ENCODE measurements at places on chromosomes 6 and 20.

DNA sequence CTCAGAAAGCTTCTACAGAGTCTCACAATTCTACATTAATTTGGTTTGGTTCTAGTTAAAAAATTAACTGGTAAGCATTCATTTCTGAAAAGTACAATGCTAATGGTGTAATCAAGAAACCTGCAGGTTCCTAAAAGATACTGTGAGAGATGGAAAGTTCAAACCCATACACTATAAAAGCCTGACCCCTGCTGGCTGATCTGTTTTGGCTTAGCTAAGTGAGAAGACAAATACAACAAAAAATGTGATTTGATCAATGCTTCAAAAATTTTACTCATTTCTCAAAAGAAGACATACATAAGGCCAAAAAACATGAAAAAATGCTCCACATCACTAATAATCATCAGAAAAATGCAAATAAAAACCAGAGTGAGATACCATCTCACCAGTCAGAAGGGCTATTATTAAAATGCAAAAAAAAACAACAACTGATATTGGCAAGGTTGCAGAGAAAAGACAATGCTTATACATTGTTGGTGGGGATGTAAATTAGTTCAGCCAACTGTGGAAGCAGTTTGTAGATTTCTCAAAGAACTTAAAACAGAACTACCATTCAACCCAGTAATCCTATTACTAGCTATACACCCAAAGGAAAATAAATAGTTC, 102.8 kb downstream of the MOXD1 start:
- DNase-seq = peak; percentile 62

DNA sequence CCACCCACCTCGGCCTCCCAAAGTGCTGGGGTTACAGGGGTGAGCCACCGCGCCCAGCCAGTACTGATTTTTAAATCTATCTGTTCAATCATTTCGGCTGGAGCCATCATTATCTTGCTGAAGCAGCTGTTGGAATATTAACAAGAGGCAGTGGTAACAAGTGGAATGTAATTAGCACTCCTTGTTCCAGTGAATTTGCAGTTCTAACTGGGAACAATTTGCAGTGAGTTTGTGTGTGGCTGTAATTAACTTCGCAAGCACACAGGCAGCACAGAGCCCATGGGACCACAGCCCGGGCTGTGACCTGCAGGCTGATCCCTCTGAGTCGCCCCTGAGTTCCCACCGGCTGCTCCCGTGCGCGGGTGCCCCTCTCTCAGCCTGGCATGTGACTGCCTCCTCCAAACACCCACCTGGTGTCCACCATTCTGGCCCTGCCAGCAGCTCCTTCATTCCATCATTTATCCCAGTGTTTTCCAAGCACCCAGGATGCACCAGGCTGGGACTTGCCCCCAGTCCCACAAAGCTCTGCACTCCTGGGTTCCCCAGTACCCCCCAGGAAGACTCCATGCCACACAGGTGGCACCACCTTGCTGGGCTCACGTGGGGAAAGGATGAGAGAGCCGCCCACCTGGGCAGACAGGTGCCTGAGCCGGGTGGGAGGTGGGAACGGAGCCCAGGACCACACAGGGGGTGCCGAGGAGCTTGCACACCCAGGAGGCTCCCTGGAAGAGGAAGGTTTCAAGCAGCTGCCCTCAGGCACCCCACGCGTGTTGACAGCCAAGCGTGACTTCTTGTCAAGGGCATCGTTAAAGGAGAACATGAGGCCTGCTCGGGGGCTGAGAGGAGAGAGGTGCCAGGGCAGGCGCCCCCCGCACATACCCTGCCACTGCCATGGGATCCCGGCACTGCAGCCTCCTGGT, 75.2 kb downstream of the YTHDF1 start:
- DNase-seq = no peak

GRCh38 chr6:40968620-40969164, 70.3 kb downstream of the UNC5CL start:
- no peak for DNase-seq

DNA sequence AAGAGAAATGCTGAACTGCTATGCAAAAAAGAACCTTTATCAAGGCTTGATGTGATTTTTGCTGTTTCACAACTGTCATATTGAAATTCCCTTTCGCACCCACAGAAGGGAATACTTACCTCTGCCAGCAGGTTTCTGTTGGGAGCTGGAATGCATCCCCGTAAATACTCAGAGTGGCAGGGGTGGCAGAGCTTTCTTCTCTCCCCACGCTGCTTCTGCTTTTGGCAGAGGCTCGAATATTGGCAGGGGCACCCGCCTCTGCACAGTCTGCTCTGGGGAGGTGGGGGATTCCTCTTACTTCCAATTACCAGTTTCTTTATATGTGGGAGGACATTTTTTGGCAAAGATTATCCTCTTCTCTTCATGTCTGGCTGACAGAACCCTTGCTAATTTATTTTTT, 28.4 kb downstream of the TMEM200A start:
- DNase-seq = no peak

DNA sequence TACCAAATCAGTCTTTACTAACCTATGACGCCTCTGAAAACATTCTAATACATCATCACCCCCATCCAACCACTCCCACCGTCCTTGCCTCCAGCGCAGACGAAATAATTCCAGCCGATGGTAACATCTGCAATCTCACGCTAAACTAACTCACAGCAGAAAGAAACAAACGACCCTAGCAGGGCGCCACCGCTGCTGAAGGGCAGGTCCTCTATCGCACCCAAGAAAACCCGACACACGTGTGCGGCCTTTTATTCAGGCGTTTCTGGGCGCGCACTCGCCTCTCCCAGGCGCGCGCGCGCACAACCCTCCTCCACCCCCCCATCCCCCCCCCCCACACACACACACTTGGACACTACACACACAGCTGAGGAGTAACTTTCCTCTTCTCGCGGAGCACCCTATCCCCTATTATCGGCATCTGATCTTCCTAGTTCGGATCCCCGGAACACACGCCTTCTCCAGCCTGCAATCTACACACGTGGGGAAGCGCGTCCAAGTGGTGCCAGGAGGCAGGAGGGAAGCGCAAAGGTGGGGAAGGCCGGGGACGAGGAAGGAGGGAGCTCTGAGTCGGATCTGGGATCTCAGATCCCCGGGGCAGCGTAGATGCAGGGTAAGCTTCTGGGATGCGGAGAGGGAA, 1.4 kb downstream of the GFOD1 start:
- peak; percentile 38 for DNase-seq

GRCh38 chr6:139291813-139292619, at the start of gene TXLNB:
Gene TXLNB, minus strand, starts transcription at chr6:139291998. Its CDS starts 3,099 bp downstream, at chr6:139288899.
- DNase-seq = peak; percentile 65

DNA sequence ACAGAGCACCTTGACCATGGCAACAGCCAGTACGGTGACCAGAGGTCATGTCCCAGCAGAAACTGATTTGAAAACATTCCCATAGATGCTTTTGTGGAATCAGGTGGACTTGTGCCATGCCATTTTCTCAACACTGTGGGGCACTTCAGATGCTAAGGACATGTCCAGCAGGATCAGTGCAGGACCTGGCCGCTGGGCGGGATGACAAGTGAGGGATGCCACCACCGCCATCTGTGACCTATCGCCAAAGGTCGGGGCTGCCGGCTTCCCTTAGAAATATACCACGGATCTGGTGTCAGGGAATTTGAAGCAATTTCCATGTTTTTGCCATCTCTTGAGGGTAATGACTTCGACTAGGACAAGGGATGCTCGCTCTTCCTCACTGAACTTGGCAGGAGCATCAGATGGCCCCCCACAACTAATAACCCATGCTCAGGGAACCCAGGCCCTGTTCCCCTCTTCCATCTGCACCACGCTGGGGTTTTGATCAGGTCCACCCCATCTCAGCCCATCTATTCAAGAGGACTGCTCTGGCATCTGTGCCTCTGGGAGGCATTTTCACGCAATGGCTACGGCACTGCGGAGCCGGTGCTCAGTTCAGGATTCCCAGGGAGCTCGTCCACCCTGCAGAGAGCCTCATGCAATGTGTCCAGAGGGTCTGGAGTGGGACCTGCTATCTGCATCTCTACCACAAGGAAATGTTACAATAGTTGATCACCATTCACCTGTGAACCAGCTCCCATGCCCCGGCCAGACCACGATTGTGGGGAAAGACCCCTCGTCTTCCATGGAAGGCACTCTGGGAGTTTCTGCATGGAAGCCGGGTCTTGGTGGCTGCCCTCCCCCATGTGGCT, 302.6 kb downstream of the TAF4 start:
- DNase-seq = no peak

DNA sequence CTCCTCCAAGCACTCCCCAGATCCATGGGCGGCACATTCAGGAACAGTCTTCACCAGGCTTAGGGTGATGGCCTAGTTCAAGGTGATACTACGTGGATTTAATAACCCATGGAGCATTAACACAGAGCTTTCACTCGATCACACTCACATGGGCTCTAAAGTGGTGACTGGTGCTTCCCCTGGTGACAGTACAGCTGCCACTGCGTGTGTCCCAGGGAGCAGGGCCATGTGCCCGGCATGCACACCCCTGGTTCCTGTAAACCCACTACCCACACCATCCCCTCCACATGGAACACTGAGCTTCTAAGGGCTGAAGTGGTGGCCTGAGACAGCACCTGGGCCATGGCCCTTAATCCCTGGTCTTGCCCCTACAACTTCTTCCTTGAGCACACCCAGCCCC, 27.8 kb upstream of the APMAP start:
- no peak for DNase-seq

GRCh38 chr6:21902628-21903169, 309.1 kb downstream of the SOX4 start:
- DNase-seq = no peak

- DNase-seq = no peak
Measured at GRCh38 chr6:144017166-144018094, 9.4 kb upstream of the PLAGL1 start.

- peak; percentile 73 for DNase-seq
Measured at GRCh38 chr20:14913896-14914620, 576.6 kb upstream of the FLRT3 start.

DNA sequence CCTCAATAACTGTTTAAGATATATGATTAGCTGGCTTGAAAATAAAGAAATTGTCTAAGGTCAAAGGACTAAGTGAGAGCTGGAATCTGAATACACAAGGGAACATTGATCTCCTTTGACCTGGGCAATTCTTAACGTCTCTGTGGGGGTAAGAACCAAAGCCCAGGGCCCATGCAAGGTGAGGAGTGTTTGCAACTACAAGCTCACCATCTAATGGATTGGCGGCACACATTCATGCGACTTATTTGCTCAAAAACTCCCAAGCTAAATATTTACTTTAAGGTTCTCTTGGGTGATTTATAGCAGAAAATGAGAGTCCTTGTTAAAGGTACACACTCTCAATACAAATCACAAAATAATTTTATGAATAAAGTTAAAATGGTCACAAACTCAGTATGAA, 392.0 kb upstream of the FLRT3 start:
- no peak for DNase-seq

- no peak for DNase-seq
Measured at GRCh38 chr6:158879180-158879579, 60.0 kb upstream of the EZR start.

GRCh38 chr6:70423189-70424134, 10.2 kb downstream of the FAM135A start:
- no peak for DNase-seq

DNA sequence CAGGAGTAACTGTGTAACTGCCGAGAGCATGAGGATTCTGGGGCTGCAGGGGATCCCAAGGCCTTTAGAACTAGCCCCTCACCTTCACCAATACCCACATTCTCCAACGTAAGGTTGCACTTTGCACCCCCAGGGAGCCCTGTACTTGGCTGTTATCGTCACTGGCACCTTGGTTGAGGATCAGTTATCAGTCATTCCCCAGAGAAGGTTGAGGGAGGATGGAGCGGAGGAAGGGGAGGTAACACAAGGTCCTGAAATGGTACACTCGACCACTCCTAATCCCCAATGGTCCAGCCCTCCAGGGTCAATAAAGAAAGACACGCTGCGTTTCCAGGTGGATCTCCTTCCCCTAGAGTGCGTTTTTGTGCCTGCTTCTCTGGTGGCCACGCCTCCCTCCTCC, 1.1 kb upstream of the SPDEF start:
- no peak for DNase-seq

GRCh38 chr20:49276161-49276960, 1.5 kb downstream of the ZNFX1 start:
- DNase-seq = peak; percentile 80

GRCh38 chr20:11248011-11248409, 574.2 kb upstream of the JAG1 start:
- DNase-seq = no peak

DNA sequence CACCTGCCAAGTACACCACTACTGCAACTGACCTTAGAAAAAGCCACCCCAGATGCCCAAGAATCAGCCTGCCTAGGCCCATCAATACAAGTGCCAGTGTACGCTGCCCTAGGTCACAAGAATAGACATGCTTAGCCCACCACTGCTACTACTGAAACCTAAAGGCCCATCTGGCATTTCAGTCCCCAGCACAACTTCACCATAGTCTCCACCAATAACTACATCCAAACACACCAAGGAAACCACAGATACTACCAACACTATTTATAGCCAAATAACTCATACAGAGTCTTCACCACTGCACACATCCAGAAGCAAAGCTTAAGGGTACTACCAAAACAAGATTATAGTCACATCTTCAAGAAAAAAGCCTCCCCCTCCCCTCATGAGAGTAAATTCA, 28.2 kb downstream of the TREML4 start:
- DNase-seq = no peak

DNA sequence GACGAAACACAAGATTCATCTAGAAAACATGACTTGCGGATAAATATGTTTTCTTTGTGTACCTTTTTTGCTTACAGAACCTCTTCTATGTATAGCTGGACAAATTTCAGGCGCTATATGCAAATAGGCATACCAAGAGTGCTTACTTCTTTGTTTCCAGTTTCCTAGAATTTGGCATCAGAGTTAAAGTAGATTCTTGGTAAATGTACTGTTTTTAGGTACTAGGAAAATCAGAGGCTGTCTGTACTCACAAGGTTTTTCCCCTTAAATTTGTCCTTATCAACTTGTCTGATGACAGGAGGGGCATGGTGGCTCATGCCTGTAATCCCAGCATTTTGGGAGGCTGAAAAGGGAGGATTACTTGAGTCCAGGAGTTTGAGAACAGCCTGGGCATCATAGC, 124.9 kb upstream of the TMEM170B start:
- no peak for DNase-seq

DNA sequence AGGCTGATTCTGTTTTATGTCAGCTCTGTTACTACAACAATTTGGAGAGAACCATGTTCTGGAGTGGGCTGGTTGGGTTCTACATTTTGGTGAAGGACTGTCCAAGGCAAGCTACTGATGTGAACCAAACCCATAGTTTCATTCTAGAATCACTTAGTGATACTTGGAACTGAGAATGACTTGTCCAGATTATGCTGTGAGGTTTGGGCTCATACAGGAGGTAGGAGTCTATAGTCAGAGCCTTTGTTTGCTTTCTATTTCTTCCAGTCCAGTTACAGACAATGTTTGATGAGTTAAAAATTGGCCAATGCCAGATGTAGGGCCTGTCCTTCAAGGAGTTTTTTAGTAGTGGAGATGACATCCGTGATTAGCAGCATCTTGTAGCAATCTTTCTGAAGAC, 97.9 kb downstream of the LRRC1 start:
- DNase-seq = no peak

DNA sequence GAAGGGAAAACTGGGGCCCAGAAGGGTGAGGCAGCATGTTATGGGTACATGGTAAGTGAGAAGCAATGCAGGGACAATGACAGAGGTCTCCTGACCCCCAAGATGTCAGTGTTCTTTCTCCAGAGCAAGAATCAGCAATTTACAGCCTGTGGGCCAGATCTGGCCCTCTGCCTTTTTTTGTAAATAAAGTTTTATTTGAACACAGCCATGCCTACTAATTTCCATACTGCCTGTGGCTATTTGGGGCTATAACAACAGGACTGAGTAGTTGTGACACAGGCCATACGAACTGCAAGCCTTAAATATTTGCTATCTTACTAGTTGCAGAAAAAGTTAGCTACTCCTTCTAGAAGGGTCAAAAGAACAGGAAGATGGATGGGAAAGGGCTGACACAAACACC, 52.5 kb downstream of the PTPRT start:
- DNase-seq = no peak
